Articular chondrocyte of knee joint (primary cell): ENCODE measurements at places on chromosomes 3 and 15. TPM values are rescaled to one million over a fixed set of nuclear protein-coding genes. Genes with fewer than 3 reads are reported as not detected.

The MYRIP gene
- total RNA-seq = 1.9 and 2.5 TPM in 2 replicates

The SATB1 gene
- 11.1 and 14.1 TPM in 2 replicates for total RNA-seq

The CILP gene
- total RNA-seq = 4.6 and 13.8 TPM in 2 replicates

The ACTRT3 gene
- total RNA-seq = 4.4 and 5.0 TPM in 2 replicates

The SLC6A11 gene
- not detected in 2 replicates for total RNA-seq
